Endothelial cell of umbilical vein (primary cell): ENCODE measurements at places on chromosomes 3 and 15. TPM values are rescaled to one million over a fixed set of nuclear protein-coding genes. Genes with fewer than 3 reads are reported as not detected.

DNA sequence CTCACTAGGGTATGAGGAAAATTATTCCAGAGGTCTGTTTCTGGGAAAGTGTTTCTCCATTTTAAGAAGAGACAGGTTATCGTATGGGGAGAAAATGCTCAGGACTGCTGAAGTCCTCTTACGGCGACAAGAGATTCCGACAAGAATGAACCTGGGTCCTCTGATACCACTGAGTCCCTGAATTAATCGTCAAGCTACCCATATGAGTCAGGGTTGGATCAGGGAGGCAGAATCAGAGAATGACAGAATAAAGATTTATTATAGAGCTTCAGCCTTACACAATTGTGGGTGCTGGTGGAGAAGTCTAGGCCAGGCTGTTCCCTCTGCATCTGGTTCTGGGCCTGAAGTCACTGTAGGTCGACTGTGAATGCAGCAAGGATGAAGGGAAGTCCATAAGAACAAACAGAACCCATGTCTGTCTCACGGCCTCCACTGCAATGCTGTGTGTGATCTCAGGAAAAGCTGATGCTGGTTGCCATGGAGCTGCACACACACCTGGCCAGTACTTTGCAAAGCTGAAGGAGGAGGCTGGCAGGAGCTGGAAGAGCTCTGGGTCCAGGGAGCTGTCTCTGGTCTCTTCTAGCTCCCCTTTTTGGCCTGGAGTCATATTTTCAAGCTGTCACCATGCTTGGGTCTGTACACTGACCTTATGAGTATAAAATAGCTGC lies 83.9 kb downstream of the HHLA2 start:
- DNase-seq, result no peak

GRCh38 chr3:9955067-9955502 lies 2.9 kb upstream of the PRRT3 start:
- no peak for DNase-seq

- DNase-seq, result peak; percentile 28
Measured at GRCh38 chr3:188060840-188061544, 93.0 kb upstream of the LPP start.

DNA sequence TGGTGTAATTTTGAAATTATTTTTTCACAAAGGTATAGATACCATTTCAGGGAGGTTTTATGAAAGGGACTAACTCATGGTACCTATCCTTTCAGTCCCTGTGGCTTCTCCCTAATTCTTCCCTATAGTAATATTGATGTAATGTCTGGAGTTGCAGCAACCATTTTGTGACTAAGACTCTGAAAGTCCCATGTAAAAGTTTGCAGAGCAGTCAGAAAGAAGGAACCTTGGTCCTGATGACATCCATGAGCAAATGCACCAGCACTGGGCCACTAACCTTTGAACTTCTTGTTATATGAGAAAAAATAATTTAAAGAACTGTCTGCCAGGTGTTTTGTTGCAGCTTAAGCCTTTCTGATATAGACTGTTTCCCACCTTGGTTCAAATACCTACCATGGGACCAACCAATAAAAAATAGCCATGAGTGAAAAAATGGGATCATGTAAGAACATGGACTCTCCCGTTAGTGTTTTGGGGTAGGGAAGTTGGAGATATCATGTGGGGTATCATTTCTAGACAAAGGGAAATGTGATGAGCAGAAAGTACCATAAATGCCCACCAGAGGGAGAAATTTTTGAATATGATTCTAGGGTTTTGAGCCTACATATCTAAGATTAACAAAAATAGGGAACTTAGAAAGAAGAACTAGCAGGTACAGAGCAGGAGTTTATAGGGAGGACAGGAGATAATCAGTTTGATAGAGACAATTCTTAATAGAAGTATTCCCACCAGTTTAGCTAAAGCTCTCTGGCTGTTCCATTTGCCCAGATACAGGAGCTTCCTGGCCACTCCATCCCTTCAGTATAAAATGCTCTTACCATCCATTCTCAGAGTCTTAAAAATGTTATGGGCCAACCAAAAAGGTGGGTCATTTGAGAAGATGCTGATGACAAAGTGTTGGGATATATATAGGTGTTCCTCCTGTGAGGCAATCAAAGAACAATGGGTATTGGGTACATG lies 3.4 kb upstream of the CPOX start:
- peak; percentile 55 for DNase-seq

- no peak for DNase-seq
Measured at GRCh38 chr3:183514021-183514420, 41.5 kb downstream of the KLHL6 start.

GRCh38 chr3:49610666-49611280 lies 56.5 kb downstream of the BSN start:
- no peak for DNase-seq

DNA sequence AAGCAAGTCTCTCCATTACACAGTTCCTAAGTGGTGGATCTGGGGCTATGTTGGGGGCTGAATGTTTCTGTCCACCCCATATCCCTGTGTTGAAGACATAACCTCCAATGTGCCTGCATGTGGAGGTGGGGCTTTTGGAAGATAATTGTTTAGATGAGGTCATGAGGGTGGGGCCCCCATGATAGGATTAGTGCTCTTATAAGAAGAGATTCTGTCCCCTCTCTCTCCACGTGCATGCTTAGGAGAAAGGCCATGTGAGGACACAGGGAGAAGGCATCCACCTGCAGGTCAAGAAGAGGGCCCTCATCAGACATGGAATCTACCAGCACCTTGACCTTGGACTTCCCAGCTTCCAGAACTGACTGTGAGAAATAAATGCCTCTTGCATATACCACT lies 231.0 kb upstream of the CHRNA7 start:
- DNase-seq, result no peak

DNA sequence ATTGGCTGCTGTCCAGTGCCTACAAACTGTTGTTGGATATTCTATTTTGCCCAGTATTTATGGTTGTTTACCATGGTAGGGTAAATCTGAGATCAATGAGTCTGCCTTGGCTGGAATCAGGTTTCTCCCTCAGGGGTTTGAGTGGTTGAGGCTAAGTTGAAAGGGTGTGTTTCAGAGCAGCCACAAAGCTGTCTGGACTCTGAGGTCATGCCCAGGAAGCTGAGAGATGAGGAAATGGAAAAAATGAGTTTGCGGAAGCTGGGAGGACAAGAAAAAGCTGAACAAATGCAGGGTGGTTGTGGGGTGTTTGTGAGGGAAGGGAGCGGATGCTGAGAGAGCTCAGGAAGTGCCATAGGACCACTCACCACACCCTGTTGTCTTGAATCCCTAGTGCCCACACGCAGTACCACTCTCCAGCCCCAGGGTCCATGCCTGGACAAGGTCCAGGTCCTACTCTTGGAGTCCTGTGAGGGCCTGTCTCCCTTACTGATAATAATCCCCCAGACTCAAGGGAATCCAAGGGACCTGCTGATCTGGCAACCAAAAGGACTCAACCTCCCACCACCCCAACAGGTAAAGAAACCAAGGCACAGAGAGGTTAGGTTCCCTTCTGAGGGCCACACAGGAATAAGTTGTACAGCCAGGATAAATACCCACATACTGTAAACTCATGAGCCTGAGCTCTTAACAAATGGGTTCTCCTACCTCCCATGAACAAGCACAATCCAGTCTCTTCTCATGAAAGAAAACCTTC lies 81.6 kb downstream of the PPCDC start:
- DNase-seq, result peak; percentile 97

GRCh38 chr3:55545995-55546394 lies 58.9 kb upstream of the WNT5A start:
- no peak for DNase-seq

GRCh38 chr3:41418961-41419691 lies 219.8 kb downstream of the CTNNB1 start:
- no peak for DNase-seq

DNA sequence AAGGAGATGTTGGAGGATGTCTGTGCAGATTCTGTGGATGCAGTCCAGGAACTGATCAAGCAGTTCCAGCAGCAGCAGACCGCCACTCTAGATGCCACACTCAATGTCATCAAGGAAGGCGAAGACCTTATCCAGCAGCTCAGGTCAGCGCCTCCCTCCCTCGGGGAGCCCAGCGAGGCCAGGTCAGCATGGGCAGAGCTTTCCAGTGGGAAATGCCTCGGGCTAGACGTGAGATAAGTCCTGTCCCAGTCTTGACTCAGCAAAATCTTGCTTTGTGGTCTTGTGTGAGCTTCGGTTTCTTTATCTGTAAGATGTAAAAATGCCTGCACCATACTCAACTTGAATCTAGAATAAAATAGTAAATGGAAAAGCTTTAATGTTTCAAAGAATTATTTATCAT lies 335.1 kb upstream of the UMPS start:
- no peak for DNase-seq

- DNase-seq, result no peak
Measured at GRCh38 chr3:51386159-51386851, 1.2 kb downstream of the MANF start.

DNA sequence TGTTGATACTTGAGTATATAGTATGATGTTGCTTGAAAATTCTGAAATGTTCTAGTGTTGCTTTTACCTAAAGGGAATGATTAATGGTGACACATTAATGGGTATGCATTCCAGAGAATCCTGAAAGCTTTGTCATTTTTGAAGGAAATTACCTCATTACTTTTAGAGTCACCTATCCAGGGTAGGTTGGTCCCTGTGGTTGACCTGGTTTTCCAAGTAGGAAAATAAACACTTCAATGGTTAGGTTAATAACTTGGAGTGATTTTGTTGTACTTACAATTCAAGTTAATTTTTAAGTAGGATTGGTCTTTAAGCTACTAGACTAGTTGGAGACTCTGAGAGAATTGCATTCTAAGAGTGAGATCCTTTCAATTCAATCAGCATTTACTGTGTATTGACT lies 31.0 kb downstream of the MITF start:
- peak; percentile 77 for DNase-seq

- no peak for DNase-seq
Measured at GRCh38 chr3:78634316-78634715, 1133.5 kb downstream of the ROBO1 start.

DNA sequence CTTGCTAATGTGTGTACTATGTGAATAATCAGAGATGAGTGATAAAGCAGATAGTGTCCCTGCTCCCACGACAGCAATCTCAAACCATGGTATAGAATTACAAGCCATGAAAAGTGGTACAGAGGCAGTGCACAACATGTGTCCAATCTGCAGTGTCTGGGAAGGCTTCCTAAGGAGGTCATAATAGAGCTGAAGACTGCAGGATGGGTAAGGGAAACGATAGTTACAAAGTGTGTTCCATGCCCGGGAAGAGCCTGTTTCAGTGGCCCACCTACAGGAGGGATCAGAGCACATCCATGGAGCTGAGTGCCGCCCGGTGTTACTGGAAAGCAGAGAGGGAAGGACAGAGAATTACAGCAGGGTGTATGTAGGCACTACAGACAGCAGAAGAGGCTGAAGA lies 48.9 kb downstream of the PAK2 start:
- DNase-seq, result no peak

DNA sequence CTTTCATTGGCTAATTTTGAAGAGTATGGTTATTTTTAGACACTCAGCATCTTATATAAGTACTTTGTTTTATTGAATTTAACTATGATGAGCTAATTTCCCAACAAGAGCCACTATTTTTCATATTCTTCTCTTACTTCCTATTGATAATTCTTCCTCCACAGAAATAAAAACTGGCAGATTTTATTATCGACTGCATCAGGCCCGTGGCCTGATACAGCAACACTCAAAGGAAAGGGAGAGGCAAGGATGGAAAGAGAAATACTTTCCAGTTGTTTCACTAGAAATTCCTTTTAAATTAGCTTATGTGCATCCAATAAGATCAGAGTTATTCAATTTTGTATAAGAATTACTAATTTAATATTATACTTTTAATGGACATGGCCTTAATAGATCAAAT lies 886.3 kb downstream of the ROBO1 start:
- no peak for DNase-seq

GRCh38 chr3:72229952-72230351 lies 445.0 kb upstream of the PROK2 start:
- no peak for DNase-seq

DNA sequence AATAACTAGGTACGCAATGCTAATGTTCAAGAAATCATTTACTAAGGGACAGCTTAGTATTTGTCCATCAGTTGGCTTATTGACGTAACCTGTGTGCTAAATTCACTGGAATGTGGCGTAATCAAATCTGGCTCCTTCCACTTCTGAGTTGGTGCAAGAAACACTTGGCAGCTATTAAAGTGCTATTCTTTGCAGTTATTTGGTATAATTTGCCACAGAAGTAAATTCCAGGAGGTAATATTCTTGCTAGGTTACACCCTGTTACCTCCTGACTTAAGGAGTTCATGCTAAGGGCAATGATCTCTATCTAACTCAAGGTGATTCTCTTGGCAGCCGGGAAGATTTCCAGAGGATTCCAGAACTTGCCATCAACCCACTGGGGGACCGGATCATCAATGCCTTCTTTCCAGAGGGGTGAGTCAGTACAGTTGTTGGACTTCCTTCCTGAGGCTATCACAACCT lies 25.5 kb downstream of the CHP1 start:
- DNase-seq, result no peak

DNA sequence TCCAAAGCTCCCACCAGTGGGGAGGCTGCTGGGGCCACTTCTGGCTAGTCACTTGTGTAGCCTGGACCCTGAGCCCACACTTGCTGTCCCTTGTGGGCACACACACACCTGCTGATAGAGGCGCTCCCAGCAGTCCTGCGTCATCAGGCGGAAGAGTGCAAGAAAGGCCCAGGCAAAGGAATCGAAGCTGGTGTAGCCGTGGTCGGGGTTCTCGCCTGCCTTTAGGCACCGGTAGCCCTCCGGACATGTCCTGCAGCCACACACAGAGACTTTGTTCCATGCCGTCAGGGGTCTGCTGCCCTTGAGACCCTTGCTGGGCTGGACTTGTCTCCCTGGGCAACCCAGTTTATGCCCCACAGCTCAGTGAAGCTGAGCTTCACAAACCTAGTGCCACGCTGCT lies 42.9 kb downstream of the SCN5A start:
- no peak for DNase-seq

DNA sequence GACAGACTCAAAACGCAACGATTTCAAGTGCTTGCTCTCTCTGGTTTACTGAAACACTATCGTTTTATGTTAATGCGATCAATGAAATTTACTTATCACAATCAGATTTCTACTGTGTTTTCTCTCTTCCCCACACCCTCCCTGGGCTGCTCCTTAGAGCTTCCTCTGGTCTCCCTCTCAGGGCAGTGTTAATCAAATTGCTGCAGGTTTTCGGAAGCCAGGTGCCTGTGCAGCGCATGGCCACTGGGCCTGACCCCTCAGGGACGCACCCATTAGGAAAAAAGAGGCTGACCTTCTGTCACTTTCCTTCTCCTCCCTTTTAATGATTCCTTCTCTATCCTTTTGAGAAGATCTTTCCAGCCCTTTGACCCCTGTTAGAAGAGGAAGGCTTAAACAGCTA lies 134.5 kb upstream of the ONECUT1 start:
- no peak for DNase-seq

GRCh38 chr3:162029736-162030135 lies 533.1 kb downstream of the OTOL1 start:
- DNase-seq, result no peak

The TRIM42 gene
- polyA plus RNA-seq, result not detected in 2 replicates

The CACNA1D gene
- 0.06 and 0.22 TPM in 2 replicates for polyA plus RNA-seq

The RHO gene
- polyA plus RNA-seq, result not detected in 2 replicates

The ROBO1 gene
- polyA plus RNA-seq, result 4.3 and 5.9 TPM in 2 replicates

The XCR1 gene
- not detected in 2 replicates for polyA plus RNA-seq

The RARB gene
- 13.6 and 15.3 TPM in 2 replicates for polyA plus RNA-seq

The TM6SF1 gene
- polyA plus RNA-seq, result 33.0 and 38.0 TPM in 2 replicates

The ZIC4 gene
- not detected in 2 replicates for polyA plus RNA-seq

The CISH gene
- polyA plus RNA-seq, result 4.1 and 5.8 TPM in 2 replicates

The NTRK3 gene
- not detected in 2 replicates for polyA plus RNA-seq

The CX3CR1 gene
- not detected in 2 replicates for polyA plus RNA-seq

The CEP152 gene
- polyA plus RNA-seq, result 1.1 and 3.0 TPM in 2 replicates

The CCR3 gene
- not detected in 2 replicates for polyA plus RNA-seq

The LDHAL6B gene
- not detected in 2 replicates for polyA plus RNA-seq

The PATL2 gene
- polyA plus RNA-seq, result 0.18 and 0.33 TPM in 2 replicates
